Left lung (tissue), 14 donors: ENCODE measurements at places on chromosomes 6 and 20. TPM values are rescaled to one million over a fixed set of nuclear protein-coding genes. Genes with fewer than 3 reads are reported as not detected.

GRCh38 chr6:128919412-128920180 is 36.7 kb downstream of the LAMA2 start:
- no peaks in the 10 kb centered on the region for H3K36me3 ChIP-seq
- no peaks in the 10 kb centered on the region for H3K4me1 ChIP-seq
- H3K4me3 ChIP-seq, result no peak overlapping the region
- H3K27ac ChIP-seq, result no peak overlapping the region
- DNase-seq, result no peak

Gene SCRT2
- not detected for total RNA-seq

GRCh38 chr6:132198896-132199295 is 202.4 kb downstream of the MOXD1 start:
- H3K27ac ChIP-seq, result no peak overlapping the region
- no peak for DNase-seq
- no peaks in the 10 kb centered on the region for H3K4me1 ChIP-seq
- no peak overlapping the region for H3K4me3 ChIP-seq

Gene SCGN
- not detected for total RNA-seq

Gene EFCAB8
- 1.0 TPM for total RNA-seq

DNA sequence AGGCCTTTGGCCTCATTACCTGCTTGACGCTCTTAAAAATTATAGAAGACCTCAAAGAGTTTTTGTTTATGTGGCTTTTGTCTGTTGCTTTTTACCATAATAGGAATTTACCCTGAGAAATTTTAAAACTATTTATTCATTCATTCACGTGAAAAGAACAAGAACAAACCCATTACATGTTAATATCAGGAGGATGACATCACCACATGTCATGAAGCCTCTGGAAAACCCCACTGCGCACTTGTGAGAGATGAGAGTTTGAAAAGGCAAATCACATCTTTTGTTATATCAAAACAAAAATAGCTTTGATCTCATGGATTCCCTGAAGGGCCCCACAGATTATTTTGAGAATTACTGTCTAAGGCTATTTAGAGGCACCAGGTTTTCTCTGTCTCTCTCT is 61.3 kb upstream of the EYA2 start:
- no peak for DNase-seq
- no peaks in the 10 kb centered on the region for H3K36me3 ChIP-seq
- no peak overlapping the region for H3K27ac ChIP-seq
- no peak overlapping the region for H3K4me3 ChIP-seq
- peaks cover 40% of the 10 kb centered on the region for H3K27me3 ChIP-seq
- H3K4me1 ChIP-seq, result no peaks in the 10 kb centered on the region

DNA sequence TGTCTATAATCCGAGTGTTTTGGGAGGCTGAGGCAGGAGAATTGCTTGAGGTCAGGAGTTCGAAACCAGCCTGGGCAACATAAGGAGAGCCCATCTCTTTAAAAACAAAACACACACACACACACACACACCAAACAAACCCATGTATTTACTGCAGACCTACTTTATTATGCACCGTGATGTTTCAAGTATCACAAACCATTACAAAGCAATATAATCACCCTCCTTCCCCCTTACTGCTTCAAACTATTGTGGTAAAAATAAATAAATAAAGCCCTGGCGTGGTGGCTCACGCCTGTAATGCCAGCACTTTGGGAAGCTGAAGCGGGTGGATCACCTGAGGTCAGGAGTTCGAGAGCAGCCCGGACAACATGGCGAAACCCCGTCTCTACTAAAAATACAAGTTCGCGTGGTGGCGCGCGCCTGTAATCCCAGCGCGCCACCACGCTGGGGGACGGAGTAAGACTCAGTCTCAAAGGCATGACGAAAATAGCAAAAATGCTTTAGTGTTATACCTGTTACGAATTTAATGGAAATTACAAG is 1.5 kb downstream of the TBCC start:
- H3K27me3 ChIP-seq, result no peaks in the 10 kb centered on the region
- H3K4me3 ChIP-seq, result peak overlapping the region; percentile 99
- no peak for DNase-seq
- H3K36me3 ChIP-seq, result no peaks in the 10 kb centered on the region
- no peak overlapping the region for H3K27ac ChIP-seq

DNA sequence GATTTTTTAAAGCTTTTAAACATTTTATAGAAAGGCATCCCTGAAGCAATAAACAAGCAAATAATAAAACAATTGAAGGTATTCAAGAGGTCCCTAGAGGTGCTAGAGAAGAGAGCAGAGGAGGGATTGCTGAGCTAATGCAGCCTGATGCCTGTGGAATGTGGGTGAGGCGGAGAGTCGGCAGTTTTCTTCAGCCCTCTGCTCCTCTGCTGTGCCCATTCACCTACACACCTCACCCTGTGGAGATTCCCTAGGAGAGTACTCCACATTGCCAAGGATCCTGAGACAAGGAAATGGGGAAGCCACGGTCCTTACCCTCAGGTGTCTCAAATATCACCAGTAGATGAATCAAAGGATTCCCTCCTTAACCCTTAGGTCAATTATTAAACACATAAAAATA is 199.8 kb upstream of the POU3F2 start:
- H3K36me3 ChIP-seq, result no peaks in the 10 kb centered on the region
- H3K4me1 ChIP-seq, result no peaks in the 10 kb centered on the region
- no peak overlapping the region for H3K4me3 ChIP-seq
- no peaks in the 10 kb centered on the region for H3K27me3 ChIP-seq
- no peak for DNase-seq

DNA sequence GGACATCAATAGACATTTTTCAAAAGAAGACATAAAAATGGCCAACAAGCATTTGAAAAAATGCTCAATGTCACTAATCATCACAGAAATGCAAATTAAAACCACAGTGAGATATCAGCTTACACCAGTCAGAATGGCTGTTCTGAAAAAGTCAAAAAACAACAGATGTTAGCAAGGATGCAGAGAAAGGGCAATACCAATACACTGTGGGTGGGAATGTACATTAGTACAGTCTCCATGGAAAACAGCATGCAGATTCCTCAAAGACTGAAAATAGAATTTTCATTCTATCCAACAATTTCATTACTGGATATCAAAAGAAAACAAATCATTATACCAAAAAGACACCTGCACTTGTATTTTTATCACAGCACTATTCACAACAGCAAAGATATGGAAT is 85.3 kb downstream of the DCDC2 start:
- H3K36me3 ChIP-seq, result no peaks in the 10 kb centered on the region
- H3K27me3 ChIP-seq, result no peaks in the 10 kb centered on the region
- no peak overlapping the region for H3K27ac ChIP-seq

- no peak for DNase-seq
- H3K36me3 ChIP-seq, result no peaks in the 10 kb centered on the region
- no peaks in the 10 kb centered on the region for H3K4me1 ChIP-seq
Observed at GRCh38 chr6:20029979-20030378, 182.3 kb downstream of the MBOAT1 start.

DNA sequence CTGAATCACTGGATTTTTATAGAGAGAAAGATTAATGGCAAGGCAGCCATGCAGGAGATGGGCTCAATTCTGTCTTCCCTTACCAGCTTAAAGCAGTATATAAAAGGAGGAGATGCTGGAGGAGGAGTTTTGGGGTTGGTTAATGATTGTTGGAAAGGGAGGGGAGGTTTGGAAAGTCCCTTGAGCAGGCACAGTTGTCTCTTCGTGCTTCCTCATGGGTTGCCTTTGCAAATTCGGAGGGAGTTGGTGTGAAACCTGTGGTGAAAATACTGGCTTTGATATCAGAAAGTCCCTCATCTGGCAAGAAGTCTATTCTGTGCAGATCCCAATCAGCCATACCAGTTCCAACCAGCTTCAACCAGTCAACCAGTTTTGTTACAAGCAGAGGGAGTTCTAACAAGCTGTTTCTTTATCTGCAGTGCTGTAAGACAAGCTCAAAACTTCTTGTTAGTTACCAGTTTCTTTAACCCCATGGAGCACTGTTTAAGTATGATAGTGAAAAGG is 107.0 kb downstream of the HIVEP1 start:
- H3K4me3 ChIP-seq, result no peak overlapping the region
- H3K27ac ChIP-seq, result no peak overlapping the region
- H3K4me1 ChIP-seq, result no peaks in the 10 kb centered on the region
- H3K27me3 ChIP-seq, result no peaks in the 10 kb centered on the region
- no peaks in the 10 kb centered on the region for H3K36me3 ChIP-seq

DNA sequence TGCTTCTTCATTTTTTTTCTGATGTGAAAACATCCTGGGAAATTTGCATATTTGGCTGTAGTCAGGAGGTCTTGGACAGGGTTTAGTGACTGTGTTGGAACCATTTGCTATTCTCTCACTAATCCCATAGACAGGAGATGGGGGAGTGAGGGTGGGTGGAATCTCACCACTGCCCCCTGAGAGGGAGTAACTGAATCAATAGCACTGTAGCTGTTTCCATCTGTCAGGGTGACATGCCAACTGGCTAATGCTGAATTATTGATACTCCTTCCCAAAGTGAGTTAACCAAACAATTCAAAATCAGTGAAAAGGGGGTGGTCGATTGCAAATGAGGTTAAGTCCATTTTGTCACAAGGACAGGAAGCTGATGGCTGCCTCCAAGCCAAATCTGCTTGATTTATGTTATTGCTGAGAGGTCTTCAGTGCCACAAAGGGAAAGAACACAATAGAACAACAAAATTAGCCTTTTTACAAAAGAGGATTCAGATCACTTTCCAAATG is 55.1 kb upstream of the B3GAT2 start:
- H3K36me3 ChIP-seq, result no peaks in the 10 kb centered on the region
- no peak overlapping the region for H3K27ac ChIP-seq
- H3K4me3 ChIP-seq, result no peak overlapping the region
- DNase-seq, result no peak
- no peaks in the 10 kb centered on the region for H3K27me3 ChIP-seq
- no peaks in the 10 kb centered on the region for H3K4me1 ChIP-seq

GRCh38 chr6:549906-550305 is 107.0 kb downstream of the HUS1B start:
- no peak overlapping the region for H3K4me3 ChIP-seq
- peaks cover 27% of the 10 kb centered on the region for H3K36me3 ChIP-seq
- no peaks in the 10 kb centered on the region for H3K27me3 ChIP-seq
- no peak overlapping the region for H3K27ac ChIP-seq
- DNase-seq, result no peak
- no peaks in the 10 kb centered on the region for H3K4me1 ChIP-seq

DNA sequence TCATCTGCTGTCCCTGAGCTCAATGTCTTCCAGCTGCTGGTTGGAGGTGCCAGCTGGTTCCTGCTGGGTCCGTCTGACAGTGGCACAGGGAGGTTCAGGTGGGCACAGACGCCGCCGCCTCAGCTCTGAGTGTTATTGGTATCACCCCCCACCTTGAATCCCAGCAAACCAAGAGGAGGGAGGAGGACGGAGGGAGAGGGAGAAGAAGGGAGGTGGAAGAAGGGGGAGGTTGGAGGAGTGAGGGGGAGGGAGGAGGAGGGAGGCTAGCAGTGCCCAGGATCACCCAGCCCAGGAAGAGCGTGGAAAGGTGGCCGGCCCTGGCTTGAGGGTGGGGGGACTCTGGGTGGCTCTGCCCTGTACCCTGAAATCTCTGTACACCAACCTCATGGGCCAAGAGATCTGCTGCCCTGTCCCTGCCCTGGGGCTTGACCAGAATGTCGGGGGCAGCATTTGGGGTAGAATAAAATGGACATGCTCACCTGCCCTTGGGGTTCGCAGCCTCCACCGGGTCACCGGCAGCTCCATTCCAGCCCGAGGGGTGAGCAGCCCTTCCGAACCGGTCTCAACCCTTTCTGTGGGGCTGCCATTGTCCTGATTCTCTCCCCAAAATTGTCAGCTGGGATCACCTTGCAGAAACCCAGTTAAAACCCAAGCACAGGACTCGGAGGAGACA is 17.1 kb downstream of the NTSR1 start:
- H3K27me3 ChIP-seq, result peaks cover 81% of the 10 kb centered on the region
- H3K27ac ChIP-seq, result no peak overlapping the region

Gene SLPI
- total RNA-seq, result 672 TPM
